Epithelial cell of proximal tubule (primary cell): ENCODE measurements at places on chromosomes 1 and 21. TPM values are rescaled to one million over a fixed set of nuclear protein-coding genes. Genes with fewer than 3 reads are reported as not detected.

Gene EPHA10
- total RNA-seq, result under 0.01 and 0.17 TPM in 2 replicates

Gene ABCG1
- not detected in 2 replicates for total RNA-seq

Gene FALEC
- not detected in 2 replicates for total RNA-seq

Gene IL19
- total RNA-seq, result not detected in 2 replicates

Gene NOTCH2NLA
- total RNA-seq, result 30.0 and 32.3 TPM in 2 replicates

Gene EDEM3
- total RNA-seq, result 13.6 and 15.3 TPM in 2 replicates

Gene COL18A1
- 346 and 535 TPM in 2 replicates for total RNA-seq

Gene NDUFS5
- 525 and 889 TPM in 2 replicates for total RNA-seq

DNA sequence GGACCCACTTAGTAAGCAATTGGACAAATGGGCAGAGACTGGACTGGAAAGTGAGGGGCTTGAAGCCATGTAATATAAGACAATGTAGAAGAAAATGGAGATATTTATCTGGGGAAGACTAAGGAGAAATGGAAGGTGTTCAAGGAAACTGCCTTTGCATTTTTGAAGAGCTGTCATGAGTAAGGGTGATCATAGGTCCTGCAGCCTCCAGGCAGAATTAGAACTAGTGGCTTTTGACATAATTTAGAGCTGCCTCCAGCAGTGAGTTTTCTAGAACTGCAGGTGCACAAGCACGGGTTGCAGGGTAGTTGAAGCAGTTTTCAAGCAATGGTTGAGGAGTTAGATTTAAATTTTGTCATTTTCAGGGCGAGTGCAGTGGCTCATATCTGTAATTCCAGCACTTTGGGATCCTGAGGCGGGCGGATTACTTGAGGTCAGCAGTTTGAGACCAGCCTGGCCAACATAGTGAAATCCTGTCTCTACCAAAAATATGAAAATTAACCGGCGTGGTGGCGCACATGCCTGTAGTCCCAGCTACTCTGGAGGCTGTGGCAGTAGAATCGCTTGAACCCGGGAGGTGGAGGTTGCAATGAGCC lies 3.7 kb upstream of the CDC14A start:
- DNase-seq, result no peak

DNA sequence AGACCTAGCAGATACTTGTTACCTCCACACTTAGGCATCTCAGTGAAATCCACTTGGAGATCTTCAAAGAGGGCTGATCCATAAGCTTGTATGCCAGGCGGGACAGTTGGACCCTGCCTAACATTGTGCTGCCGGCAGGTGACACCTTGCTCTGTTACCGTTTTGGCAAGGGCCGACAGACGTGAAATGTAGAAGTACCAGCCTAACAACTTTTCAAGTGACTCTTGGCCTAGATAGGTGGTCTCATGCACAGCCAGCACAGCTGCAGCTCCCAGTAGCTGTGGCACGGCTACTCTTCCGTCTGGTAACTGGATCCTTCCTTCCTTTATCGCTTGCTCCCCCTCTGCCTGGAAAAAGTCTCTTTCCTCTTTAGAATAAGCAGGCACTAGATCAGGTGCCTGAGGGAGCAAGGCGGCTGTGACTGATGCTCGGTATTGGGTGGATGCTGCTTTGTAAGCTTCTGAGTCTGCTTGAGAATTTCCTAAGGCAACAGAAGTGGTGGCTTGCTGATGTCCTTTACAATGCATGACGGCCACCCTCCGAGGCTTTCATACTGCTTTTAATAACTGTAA lies 713.5 kb downstream of the AMY1C start:
- DNase-seq, result no peak

DNA sequence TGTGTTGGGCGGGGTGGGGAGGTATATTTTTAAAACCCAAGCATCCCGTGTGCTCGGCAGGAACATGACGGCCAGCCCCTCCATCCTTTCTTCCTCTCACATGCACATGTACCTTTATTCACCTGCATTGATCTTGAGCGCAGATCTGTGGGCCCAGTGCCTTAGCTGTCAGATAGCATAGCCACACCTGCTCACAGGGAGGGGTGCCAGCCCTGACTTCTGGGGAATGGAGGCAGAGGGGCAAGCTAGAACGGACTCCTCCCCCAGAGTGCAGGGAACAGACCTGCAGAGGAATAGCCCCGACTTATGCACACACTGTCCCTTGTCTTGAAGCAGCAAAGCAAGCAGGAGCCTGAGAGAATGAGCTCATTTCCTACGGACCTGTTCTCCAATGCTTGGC lies 56.1 kb downstream of the DESI2 start:
- DNase-seq, result no peak

DNA sequence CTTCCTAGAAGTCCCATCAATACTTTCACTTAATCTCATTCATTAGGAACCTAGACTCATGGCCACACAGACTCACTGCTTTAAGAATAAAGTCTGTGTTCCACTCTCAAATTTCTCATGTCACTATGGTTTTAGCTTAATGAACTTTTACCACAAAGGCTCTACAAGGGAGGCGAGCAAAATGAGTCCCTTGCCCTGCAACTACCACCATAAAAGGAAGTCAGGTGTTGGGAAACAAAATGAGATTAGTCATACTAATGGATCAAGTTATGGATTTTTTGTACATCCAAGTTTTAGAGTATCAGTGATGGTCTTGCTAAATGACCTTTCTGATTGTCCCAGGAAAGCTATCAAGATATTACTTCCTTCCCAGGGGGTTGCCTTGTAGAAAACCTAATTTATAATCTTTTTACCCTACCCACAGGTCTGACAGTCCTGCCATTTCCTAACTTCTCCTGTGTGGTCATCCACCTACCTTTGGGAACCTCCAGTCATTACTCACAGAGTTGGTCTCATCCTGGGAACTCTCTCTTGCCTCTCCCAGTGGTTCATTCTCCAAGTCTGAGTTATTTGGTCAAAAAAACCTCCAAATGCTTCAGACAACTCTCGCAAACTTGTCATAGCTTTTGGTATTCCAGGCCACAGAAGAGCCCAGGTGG lies 51.8 kb upstream of the SLC16A1 start:
- no peak for DNase-seq

GRCh38 chr1:36160388-36160948 lies 4.5 kb downstream of the MAP7D1 start:
- no peak for DNase-seq

DNA sequence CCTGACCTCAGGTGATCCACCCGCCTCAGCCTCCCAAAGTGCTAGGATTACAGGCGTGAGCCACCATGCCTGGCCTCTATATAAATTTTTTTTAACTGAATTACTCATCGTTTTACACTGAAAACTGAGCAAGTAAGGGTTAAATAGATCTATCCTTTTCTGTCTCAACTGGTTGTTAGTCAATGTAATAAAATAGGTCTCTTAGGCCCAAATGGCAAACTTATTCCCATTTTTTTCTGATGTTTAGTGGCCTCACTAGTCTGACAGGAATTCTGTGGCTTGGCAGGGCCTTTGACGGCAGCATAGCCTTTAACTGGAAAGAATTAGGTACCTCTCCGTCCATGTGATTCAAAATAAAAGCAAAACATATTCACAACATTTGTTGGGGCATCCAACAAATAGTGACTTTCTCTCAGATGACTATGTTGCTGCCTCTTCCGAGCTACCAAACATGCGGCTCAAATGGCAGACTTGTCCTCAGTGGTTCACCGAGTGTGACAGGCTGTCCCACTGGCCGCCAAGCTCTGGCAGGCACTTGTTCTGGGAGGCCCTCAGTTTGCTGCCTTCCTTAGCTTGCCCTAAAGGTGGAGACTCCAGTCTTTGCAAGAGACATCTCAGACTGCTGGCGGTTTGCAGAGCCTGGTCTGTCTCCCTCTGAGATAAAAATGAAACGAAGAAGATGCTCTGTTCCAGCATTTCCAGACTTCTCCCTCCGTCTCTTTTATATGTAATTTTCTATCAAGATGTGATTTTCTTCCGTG lies 17.4 kb downstream of the ATP1A4 start:
- no peak for DNase-seq

DNA sequence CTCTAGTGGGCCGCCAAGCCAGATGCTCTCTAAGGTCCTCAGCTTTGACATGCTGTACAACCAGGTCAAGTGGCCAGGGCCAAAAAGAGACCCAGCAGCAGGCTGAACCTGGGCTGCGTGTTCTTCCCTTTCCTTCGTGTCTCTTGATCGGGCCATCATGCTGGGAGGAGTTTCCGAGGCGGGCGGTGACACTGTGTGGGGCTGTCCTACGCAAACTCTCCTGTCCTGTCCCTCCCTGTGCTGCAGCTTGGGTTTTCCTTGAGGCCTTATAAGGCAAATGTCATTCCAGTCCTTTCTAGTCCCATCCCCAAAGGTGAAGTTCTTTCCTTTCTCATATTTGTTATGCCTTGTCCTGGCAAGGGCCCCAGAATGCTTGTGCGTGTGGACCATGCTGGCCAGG lies 56.7 kb downstream of the ARHGEF10L start:
- no peak for DNase-seq

- DNase-seq, result peak; percentile 56
Measured at GRCh38 chr1:94481473-94481933, 60.1 kb downstream of the F3 start.

DNA sequence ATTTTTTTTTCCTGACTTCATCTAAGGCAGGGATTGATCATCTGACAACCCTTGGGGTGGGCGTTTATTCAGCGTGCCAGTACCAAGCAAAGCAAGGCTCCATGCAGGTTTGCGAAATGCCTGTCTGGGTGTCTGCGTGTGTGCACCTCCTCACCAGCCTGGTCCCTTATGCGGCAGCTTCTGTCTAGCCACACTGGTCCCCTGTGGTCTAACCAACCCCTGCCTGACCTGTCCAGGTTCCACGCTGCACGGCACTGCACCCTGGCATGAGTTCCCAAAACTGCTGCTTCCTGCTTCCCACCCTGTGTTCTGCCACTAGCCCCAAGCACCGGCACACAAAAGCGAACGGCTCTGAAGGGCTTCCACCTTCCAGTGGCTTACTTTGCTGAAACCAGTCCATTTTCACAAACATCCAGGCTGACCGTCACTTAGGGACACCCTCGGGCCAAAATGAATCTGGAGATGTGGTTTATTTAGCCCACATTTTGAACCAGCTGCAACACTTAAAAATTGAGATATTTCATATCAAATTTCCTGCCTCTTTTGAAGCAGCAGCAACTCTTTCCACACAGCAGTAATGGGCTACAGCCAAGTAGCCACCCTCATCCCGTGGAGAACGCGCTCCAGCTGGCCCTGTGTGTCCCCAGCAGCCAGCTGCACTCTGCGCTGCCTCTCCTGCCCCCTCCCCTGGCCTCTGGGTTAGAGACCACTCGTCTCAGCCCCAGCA lies 55.7 kb downstream of the HLCS start:
- DNase-seq, result no peak

DNA sequence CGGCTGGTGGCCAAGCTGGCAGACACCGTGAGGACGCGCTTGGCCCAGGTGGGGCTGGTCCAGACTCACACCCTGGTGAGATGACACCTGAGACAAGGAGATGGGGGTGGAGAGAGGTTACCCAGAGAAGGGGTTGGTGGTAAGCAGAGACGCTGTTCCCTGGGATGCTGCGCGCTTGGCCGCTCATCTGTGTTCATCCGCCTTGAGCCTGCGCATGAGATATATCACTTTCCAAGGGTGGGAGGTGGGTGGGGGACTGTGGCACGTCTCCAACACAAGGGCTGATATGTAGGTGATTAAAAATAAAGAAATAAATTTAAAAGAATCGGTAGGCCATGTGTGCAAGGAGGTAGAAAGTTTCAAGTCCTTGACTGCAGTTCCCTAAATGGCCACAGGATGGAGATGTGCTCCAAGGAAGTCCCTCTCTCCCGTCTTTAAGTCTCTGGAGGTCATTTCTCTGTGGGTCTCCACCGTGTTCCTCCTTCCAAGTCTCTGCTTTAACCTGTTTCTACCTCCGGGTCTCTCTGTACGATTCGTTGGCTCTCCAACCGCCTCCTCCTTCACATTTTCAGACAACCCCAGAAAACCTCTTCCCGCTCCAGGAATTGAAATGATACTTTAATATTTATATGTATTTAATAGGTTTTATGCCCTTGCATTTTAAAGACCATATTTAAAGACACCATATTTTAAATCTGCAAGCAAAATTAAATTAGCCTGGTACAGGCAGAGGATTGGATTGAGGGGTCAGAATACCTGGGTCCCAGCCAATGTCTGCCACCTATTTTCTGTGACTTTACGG lies 4.5 kb downstream of the TTC24 start:
- peak; percentile 53 for DNase-seq
